ENCODE measurements at places on chromosomes 3 and 15.
A peak's percentile ranks its signal among the peaks of the same experiment; 100 is the strongest.

DNA sequence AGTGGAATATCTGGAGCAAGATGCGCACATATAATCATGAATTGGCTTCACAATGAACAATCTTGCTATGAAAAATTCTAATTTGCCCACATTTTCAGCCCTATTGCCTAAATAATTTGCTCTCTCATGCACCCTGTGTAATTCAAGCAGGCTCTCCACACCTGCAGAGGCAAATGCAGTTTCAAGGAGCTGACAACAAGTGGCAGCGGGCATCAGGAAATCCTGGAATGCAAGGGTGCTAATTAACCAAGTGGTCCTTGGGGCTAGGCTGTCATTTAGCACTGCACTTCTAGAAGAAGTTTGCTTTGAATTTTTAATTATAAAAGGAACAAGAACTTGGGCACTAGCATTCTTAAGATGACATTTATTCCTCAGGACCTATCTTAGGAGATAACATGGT lies 56.3 kb upstream of the ICE2 start:
- no peak for DNase-seq

- no peak for DNase-seq
These were observed 209.0 kb downstream of the ARRDC4 start for GRCh38 chr15:98169551-98169950.

GRCh38 chr3:169545606-169546005 lies 117.9 kb downstream of the MECOM start:
- DNase-seq, result no peak

DNA sequence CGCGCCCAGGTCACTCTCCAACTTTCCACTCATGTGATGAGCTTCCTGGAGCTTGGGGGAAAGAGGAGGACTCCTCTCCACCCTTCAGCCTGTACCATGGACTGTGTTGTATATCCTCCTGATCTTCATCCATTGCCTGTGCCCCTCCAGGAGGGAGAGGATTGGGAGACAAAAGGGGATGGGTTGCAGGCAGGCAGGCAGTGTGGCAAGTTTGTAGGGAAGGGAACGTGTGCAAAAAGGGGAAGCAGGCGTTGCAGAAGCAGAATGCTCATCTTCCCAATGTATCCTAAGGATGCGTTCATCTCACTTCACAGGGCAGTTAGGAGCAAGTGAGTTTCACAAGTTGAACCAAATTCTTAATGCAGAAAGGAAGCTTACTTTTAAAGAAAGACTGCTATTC lies 28.1 kb upstream of the GHSR start:
- DNase-seq, result no peak

GRCh38 chr3:159616234-159616825 lies 372.3 kb upstream of the IL12A start:
- no peak for DNase-seq

GRCh38 chr3:66585520-66586095 lies 84.8 kb upstream of the LRIG1 start:
- DNase-seq, result no peak

GRCh38 chr15:70060214-70060992 lies 37.3 kb downstream of the TLE3 start:
- DNase-seq, result no peak

DNA sequence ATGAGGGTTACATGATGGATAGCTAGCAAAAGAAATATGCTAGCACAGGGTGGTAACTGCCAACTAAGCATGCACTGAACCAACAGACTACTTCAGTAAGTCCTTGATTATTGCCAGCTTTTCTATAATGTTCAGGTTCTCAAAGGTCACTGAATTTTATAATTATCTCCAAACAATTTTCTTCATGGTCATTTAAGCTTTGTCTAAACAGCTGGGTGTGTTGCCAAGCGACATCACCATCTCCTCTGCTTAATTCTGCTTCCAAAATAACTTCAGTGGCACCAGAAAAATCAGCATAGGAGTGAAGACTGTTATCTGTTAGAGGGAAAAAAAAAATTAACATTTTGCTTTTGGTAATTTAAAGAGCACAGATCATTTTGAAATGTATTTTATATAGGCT lies 54.6 kb upstream of the TOP2B start:
- no peak for DNase-seq

- DNase-seq, result no peak
These were observed 2.6 kb upstream of the ACOX2 start for GRCh38 chr3:58539626-58540025.

- no peak for DNase-seq
These were observed 21.9 kb upstream of the CP start for GRCh38 chr3:149243540-149243939.

- no peak for DNase-seq
These were observed 29.0 kb downstream of the MAP6D1 start for GRCh38 chr3:183796372-183796771.

GRCh38 chr15:75208501-75209288 lies 7.0 kb downstream of the C15orf39 start:
- no peak for DNase-seq

DNA sequence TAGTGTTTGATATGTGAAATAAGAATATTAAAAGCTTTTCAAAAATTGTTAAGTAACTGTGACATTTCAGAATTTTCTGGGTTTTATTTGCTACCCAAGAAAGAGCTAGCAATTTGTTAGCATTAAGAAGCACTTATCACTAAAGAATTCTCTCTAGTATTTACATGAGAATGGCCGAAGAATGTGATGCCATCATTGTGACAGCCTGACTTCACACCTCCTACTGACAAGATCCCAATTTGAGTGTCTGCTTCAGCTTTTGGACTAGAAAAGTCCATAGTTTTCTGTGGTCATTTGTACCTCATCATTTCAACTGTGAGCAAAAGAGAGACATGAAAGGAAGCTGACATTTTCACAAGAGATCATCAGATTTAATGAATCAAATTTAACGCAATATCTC lies 548.1 kb upstream of the AGTR1 start:
- DNase-seq, result peak; percentile 39

- DNase-seq, result no peak
These were observed 993 bp downstream of the PLCL2 start for GRCh38 chr3:16885593-16886302.

- DNase-seq, result no peak
These were observed 20.3 kb downstream of the NMNAT3 start for GRCh38 chr3:139657434-139657833.

- DNase-seq, result no peak
These were observed 176.4 kb downstream of the ANXA2 start for GRCh38 chr15:60221356-60221755.
